ENCODE measurements at places on chromosomes 6 and 20.

DNA sequence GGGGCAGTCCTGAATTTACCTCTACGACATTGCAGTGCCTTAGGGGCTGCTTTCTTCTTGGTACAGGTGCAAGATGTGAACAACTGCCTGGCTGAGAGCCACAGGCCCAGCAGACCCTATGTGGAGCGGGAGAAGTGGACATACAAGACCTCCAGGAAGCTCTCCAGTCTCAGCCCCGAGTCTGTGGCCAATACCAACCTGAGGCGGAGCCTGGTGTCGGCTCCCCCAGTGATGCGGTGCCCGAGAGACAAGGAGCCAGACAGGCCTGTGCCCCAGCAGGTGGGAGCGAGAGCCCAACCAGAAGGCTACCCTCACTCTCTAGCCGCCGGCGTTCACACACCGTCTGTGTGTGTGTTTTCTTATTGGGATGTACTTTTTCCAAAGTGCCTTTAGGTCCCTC lies 59.6 kb downstream of the EFCAB8 start:
- no peak for DNase-seq

DNA sequence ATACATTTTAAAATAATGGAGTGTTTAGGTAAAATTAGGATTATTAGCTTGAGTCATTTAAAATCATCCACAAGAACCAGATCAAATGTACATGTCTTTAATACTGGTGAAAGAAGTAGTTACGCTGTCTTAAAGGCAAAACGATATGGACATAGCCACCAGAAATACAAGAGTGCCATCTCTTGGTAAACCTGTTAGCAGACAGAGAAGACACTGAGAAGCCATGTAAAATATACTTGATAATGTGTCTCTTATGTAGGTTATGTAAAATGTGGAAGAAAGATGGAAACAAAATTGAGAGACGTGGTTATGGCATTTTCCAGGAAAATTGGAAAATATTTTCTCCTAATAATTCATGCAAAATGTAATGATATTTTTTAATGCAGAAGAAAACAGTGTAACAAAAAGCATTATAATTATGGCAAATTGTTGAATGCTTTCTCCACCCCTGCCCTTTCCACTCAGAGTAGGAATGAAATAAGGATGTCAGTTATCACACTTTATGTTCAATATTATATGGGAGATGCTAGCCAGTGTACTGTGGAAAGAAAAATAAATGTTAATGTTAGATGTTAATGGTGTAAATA lies 12.2 kb upstream of the SLC17A2 start:
- DNase-seq = no peak

DNA sequence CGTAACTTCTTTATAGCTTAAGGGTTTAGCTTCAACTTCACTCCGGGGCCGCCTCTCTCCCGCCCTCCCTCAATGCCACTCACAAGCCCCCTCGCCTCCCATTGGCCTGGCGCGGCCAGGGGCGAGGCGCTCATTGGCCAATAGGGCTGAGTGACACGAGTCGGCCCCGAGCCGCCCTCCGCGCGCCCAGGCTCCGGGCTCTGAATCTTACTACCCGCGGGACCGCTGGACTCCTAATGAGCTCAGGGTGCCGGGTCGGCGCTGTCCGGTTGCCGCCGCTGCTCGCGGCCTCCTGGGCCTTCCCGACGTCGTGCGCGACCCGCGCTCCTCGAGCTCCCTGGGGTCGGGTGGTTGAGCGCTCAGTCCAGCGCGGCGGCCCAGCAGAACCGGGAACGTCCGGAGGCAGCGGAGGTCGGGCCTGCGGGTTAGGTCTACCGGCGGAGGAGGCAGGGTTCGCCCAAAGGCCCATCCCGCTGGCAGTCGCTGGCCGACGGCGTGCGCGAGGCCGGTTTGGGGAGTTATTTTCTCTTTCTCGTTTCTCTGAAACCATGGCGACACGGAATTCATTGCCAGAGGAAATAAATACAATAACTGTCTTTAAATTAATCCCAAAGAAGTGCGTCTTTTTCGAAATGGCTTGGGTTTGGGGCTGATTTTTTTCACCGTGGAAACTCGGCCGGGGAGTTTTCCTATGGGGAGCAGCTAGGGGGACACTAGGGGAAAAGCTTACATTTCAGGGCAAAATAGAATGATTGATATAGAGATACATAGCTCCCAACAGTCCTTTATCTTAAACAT lies at the start of gene SIM1:
Gene SIM1 (minus strand): TSS at position 19 of the 798 bp plus-strand sequence. CDS start 1,453 bp downstream, outside the sequence.
- peak; percentile 92 for DNase-seq

DNA sequence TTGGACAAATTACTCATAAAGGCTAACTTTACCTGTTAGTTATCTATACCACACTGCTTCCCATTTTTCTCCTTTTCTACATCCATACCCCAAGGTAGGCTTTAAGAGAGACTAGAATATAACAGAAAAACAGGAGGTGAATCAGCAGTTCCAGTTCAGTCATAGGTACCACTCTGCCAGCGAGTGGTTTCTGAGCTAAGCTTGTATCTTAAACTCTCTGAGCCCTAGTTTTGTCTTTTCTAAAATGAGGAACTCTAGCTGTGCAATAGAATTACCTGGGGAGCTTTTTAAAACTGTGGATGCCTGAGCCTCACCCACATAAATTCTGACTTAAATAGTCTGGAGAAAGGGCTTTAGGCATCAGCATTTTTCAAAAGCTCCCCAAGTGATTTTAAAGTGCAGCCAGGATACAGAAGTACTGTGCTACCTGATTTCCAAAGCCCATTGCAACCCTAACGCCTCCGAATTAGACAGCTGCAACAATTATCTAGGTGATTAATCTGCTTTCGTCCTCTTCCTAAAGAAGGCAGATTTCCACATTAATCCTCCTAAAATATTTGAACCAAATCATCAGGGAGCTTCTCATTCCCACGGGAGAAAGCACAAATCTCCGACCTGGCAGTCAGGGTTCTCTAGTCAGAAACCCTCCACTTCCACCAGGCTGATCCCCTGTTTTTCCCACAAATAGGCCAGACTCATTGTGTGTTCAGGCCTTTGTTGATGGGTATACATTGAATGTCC lies 37.4 kb upstream of the RPL7L1 start:
- DNase-seq = no peak

- no peak for DNase-seq
Measured at GRCh38 chr6:157946865-157947532, 34.7 kb upstream of the SYNJ2 start.

- DNase-seq = no peak
Measured at GRCh38 chr20:9444921-9445320, 69.5 kb upstream of the LAMP5 start.

GRCh38 chr6:89289710-89290109 lies 25.4 kb downstream of the GABRR2 start:
- no peak for DNase-seq

DNA sequence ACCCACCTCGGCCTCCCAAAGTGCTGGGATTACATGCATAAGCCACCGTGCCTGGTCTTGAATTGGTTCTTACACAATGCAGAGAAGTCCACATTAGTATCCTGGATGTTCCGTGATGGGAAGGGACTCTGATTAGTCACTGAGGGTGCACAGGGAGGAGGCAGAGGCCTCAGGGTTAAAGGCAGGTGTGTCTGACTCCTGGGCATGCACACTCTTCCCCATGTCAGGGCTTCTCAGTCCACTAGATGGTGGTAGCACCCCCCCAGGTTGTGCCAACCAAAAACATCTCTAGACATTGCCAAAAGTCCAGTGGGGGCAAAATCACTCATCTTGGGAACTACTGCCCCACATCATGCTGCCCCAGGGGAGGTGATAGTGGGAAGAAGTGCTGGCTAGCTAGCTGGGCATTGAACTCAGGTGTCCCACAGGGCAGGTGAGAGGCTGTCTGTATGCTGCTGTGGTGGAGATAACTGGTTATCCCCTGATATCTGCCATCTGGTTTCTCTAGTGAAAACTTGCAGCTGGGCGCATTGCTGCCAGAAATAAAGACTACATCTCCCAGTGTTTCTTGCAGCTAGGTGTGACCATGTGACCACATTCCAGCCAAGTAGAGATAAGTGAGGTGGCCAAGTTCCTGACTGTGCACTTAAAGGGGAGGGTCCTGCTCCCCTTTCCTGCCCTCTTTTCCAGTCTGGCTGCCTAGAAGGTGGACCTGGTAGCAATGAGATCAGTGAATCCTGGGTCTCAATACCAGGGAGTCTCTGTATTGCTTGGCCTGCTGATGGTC lies 8.4 kb upstream of the NSFL1C start:
- DNase-seq = no peak

GRCh38 chr6:32852844-32853540 lies 512 bp downstream of the TAP1 start:
- DNase-seq = peak; percentile 43
